ENCODE measurements at places on chromosomes 11 and 22.

GRCh38 chr11:132838627-132839026 is 693.7 kb downstream of the OPCML start:
- DNase-seq: no peak

DNA sequence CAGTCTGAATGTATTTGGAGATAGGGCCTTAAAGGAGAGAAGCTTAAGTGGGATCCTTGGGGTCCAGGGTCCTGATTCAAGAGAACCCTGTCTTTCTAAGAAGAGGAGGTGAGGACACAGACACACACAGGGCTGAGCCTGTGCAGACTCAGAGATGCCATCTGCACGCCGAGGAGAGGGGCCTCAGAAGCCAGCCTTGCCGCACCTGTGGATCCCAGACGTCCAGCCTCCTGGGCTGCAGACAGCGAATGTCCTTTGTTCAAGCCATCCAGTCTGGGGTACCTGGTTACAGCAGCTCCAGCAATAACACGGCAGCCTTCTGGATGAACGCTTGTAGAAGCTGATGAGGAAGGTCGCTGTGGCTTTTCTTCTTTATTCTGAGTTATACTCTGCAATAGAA is 1086.1 kb downstream of the BRD1 start:
- no peak for DNase-seq

GRCh38 chr11:134407321-134407828 is 4.7 kb downstream of the B3GAT1 start:
- DNase-seq: no peak

GRCh38 chr22:48180631-48181030 is 1418.2 kb downstream of the TBC1D22A start:
- DNase-seq: no peak

- no peak for DNase-seq
Observed at GRCh38 chr11:13143486-13144297, 133.9 kb upstream of the BMAL1 start.

DNA sequence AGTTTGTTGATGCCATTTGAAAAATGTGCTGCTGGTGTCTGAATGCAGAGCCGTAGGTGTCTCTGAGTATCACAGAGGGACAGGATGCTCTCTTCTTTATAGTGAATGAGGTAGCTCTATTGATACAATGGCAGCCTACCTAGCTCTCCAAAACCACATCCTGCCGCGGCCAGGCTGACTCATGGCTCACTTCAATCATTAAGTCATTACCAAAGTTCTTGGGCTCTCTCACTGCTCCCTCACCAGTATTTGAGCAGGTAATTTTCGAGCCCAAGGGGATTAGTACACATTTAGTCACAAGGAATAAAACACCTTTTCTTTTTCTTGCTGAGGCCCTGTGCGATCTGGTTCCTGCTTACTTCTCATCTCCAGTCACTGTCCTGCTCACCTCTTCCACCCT is 509.0 kb upstream of the LARGE1 start:
- DNase-seq: no peak

DNA sequence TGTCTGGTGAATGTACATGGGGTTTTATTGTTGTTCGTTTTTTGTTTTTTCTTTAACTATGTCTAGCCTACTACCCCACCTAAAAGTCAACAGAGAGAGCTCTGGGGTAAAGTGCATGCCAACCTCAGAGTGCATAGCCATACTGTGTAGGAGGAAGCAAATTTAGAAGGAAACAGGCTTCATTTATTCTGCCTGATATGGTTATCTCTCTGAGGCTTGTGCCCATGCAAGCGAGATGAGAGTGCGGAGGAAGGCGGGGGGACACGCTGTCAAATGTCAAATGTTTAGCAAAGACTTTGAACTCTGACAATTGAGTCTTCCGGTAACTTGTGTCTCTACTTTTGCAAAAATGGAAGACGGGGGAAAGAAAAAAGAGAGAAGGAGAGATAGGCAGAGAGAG is 295.5 kb downstream of the ETS1 start:
- no peak for DNase-seq

DNA sequence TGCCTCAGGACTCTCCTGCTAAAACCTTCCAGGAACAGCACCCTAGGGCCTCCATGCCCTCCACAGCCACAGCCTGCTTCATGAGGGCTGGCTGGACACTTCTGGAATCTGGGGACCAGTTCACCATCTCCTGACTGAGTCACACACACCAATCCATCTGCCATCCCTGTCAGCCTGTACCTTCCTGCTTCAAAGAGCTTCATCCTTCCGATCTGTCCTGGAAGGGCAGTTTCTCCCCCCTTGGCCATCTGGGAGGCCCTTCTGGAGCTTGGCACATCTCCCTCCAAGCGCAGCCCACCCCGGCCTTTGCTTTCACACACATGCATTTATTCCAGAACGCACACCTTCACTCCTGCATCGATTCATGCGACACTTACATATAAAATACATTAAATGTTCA is 13.0 kb downstream of the APBB1 start:
- DNase-seq: peak; percentile 32

DNA sequence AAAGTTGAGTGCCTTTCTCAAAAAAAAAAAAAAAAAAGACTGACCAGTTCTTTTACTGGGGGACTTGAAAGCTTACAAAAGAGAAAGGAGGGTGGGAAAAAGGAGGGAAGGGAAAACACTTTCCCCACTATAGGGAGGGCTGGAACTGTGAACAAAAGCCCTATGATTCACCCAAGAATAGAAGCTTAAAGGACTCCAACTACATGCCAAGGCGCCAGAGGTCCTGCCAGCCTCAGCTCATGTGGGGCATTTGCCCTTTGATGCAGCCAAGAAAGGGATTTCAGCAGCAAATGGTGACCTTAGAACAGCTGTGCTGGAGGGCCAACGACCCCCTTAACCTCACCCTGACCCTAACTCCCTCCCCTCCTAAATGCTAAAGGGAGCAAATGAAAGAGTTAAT is 160.0 kb downstream of the NTM start:
- no peak for DNase-seq

GRCh38 chr11:23539556-23539955 is 679.3 kb upstream of the CCDC179 start:
- no peak for DNase-seq

GRCh38 chr22:19941365-19942082 is at the start of the genes COMT and TXNRD2:
Gene COMT, plus strand, starts transcription at chr22:19941772. Its CDS starts 20,755 bp downstream, at chr22:19962527.
Gene TXNRD2, minus strand, starts transcription at chr22:19941818. Its CDS starts 15 bp downstream, at chr22:19941803.
- no peak for DNase-seq

GRCh38 chr22:35418088-35418487 is 18.1 kb downstream of the MCM5 start:
- DNase-seq: no peak

DNA sequence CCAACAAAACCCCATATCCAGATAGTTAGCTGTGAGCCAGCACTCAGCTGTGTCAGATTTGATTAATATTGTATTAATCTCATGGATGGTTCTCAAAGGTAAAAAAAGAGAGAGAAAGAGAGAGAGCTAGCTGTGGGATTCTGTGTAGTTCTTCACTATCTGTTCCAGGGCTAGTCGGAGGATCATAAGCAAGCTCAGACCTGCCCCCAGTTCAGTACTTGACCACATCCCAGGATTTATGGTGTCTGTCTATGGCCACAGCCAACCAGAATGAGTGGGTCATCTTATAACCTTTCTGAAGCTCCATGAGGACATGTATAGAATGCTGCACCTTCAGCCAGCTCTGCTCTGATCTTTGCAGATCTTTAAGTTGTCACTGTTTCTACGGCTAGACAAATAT is 13.5 kb upstream of the B3GNT6 start:
- DNase-seq: no peak

- no peak for DNase-seq
Observed at GRCh38 chr11:81874635-81875034, 859.0 kb downstream of the FAM181B start.

DNA sequence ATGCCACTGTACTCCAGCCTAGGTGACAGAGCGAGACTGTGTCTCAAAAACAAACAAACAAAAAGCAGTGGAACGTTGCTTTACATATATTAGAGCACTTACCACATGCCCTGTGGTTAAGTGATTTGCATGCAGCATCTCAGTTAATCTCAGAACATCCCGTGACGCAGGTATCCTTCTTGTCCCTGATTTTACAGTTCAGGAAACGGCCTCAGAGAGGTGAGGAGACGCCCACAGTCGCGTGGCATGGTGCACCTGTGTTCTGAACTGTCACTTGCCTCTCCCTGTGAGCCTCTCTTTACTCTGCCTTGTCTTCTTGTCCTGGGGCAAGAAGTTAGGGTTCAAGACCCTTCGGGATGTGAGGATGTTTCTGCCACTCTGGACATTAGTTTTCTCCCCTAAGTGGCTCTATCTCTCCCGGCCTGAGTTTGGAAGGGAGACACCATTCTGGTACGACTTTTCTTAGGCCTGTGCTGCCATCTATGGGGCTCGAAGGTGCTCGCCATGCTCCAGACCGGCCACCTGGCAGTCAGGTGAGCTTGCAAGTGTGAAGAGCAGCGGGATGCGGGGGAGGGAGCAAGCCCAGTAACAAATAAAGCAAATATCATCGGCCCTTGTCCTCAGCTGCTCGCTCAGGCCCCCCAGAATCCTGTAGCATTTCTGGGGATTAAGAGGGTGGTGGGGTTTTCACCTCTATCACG is 25.6 kb downstream of the YWHAH start:
- peak; percentile 21 for DNase-seq

DNA sequence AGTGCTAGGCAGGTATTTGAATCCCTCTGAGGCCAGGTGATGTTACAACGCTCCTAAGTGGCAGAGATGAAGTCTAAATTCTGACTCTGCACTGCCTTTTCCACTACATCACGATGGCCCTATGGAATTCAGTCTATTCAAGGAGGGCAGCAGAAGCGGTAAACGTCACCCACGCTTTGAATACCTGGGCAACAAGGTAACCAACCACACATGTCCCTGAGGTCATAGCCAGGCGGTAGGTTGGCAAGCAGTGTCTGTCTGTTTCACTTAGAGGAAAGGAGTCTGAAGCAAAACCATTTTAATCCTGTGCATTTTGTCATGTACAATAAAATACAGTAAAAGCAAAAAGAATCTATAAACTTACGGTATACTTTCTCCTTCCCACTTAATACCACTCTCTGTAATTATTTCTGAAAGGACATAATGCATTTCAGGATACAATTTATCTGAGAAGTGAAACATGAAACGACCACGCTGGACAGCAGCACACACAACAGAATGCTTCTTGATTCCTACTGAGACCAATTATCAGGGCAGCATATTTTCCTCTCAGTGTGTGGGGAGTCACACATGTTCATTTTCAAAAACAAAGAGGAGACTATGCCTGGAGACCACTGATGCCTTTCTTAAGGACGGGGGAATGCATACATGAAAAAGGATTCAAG is 51.3 kb downstream of the PRDM10 start:
- DNase-seq: no peak

DNA sequence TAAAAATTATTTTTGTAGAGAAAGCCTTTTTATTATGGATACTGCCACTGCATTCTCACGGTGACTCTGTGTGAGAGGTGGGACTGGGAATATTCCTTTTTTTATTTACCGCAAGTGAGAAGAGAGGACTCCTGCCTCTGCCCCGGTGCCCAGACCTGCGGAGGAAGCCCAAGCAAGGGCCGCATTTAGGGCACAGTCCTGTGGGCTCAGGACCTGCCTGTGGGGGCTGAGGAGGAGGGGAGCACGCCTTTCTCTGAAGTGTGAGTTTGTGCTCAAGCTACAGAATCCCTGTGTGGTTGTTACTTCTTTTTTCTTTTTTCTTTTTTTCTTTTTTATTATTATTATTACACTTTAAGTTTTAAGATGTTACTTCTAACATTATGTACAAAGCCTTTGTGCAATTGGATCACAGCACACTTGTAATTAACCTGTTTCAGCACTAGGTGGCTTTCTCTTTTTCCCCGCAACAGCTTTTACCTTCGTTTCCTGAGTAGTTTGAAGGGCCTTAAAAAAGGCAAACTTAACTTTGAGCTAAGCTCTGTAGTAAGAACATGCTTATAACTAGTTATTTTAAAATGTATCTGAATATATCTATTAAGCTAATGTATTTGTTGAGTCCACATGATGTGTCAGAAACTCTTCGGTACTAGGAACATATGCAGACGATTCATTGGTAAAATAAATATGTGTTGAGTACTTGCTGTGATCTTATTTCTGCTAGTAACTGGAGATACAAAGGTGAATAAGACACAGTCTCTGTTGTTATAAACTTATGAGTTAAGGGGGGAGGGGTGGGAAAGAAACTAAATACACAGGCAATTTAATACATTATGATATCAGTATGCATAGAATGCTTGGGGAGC is 18.3 kb downstream of the AMOTL1 start:
- DNase-seq: no peak

GRCh38 chr22:48068323-48068885 is 1306.0 kb downstream of the TBC1D22A start:
- no peak for DNase-seq

DNA sequence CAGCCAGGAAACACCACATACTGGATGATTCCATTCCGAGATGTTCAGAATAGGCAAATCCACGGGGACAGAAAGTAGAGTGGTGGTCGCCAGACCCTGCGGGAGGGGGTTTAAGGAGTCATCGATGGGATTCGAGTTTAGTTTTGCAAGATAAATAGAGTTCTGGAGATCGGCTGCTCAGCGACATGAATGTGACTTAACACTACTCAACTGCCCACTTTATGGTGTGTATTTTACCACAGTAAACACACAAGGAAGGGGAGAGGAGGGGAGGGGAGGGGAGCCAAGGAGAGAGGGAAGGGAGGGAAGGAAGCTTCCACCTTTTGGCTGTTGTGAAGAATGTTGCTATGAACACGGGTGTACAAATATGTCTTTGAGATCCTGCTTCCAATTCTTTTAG is 10.4 kb upstream of the ARHGAP8 start:
- DNase-seq: no peak

- no peak for DNase-seq
Observed at GRCh38 chr22:20080776-20081654, 974 bp downstream of the DGCR8 start.

- no peak for DNase-seq
Observed at GRCh38 chr11:102318469-102318868, 1.2 kb downstream of the BIRC3 start.

DNA sequence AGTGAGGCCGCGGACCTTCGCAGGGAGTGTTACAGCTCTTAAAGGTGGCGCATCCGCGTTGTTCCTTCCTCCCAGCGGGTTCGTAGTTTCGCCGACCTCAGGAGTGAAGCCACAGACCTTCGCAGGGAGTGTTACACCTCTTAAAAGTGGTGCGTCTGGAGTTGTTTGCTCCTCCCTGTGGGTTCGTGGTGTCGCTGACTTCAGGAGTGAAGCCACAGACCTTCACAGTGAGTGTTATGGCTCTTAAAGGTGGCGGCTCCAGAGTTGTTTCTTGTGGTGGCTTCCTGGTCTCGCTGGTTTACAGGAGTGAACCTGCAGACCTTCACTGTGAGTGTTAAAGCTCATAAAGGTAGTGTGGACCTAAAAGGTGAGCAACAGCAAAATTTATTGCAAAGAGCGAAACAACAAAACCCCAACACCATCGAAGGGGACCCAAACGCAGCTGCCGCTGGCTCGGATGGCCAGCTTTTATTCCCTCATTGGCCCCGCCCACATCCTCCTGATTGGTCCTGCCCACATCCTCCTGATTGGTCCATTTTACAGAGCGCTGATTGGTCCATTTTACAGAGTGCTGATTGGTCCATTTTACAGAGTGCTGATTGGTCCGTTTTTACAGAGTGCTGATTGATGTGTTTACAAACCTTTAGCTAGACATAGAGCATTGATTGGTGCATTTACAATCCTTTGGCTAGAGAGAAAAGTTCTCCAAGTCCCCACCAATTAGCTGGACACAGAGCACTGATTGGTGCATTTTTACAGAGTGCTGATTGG is 1.2 kb upstream of the TMEM45B start:
- no peak for DNase-seq
